ENCODE measurements at places on chromosomes 5 and 9.

GRCh38 chr5:73395256-73395655 lies 53.3 kb downstream of the FOXD1 start:
- DNase-seq: no peak

GRCh38 chr9:36835271-36835996 lies 198.6 kb downstream of the PAX5 start:
- peak; percentile 83 for DNase-seq

- DNase-seq: no peak
These were observed 321.4 kb upstream of the ACTBL2 start for GRCh38 chr5:57804007-57804444.

DNA sequence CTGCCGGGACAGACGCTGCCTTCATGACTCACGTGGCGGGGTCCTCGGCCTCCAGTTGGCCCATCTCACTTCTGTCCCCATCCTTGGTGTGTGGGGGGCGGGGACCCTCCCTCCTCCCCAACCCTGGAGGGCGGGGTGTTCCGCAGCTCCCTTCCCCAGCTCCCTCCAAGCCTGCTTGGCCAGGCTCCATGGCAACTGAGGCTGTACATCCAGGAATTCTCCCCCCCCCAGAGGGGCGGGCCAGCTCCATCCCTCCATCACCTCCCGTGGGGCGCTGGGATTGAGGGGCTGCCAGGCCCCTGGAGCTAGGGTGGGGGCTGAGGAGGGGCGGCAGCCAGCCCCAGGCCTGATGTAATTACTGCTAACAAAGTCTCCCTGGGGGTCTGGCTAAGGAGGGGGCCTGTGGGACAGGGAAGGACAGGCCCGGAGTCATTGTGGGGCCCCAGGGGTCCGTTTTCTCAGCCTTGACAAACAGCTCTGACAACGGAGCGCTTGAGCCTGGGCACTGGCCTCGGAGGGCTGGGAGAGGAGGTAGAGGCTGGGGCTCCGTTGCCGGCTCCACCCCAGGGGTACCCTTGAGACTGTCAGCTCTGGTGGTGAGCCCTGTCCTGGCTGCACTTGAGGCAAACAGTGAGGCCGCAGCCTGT lies 8.0 kb downstream of the DIPK1B start:
- no peak for DNase-seq

DNA sequence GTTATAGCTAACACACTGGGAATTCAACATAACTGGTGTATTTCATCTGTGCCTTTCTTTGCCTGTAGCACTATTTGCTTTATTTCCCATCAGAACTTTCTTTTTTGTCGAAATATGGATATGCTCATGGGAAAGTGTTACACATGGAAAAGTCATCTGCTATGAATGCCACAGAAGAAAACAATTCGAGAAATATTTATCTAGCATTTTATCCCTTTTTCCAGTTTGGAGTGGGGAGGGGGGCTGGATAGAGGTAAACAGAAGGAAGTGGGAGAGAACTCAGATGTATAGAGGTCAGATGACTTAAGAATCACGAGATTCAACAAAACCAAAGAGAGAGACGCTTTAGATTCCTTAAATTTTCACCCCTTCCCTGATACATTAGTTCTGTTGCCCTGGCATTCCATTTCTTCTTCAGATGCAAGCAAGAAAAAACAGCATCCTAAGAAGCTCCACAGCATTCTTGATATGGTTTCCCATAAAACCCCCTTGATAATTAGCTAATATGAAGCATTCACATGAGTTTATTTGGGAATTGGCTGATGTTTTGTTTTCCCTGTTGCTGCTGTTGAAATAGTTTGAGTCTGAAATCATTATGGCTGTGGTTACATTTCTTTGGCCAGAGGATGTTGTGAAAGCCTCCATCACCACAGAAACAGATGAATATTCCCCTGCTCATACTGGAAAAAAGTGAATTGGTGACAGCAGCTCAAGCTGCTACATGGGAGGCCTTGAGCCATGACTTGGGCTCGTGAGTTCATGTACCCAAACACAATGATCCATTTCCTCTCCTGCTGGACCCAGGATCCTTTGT lies 335.8 kb upstream of the DAB2 start:
- peak; percentile 72 for DNase-seq

- DNase-seq: no peak
These were observed 12.7 kb downstream of the DUSP1 start for GRCh38 chr5:172758077-172758833.

DNA sequence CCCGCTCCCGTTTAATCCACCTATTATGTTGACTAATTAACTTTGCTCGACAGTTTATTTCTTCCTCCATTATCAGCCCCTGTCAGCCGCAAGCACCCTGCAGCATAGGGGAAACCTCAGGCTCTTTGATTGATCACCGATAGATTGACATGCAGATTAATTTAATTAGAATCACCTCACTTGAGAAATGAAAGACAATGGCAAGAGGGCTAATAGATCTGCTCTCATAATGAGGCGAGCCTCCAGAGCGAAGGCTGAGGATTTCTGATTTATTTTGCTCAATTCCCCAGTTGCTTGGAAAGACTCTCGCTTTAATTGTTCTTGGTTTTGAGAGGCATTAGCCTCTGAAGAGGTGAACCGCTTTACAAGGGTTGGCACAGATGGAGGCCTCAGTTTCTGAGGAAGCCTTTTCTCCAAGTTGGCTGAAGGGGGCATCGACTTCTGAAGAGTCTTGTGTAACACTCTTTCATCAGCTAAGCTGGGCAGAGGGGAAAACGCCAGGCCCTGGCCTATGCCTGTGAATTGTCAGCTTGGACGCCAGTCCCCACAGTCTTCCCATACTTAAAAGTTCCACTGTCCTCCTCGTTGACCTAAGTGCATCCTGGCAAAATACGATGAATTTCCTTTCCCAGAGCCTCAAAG lies 275.4 kb downstream of the EBF1 start:
- DNase-seq: no peak

Measured in NB4 (cell line).